Ureter (tissue), 1 donor: ENCODE measurements at places on chromosomes 4 and X.

- DNase-seq: no peak
Observed at GRCh38 chr4:185128272-185129119, 14.6 kb upstream of the SLC25A4 start.

DNA sequence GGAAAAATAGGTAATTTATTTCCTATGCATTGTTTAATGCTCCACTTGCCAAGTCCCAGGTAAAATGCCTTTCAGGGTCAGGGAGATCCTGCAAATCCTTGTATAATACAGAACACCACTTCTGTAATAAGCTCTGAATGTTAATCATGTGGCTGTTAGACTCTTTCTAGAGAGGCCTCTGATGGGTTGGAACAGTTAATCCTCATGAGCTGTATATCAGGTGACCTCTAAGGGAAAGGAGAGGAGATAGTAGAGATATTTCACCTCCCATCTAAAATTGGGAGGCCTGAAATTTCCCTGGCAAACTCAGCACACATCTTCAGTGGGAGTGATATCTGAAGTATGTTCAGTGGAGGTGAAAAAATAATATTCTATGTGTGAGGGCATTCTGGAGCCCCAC is 210.6 kb upstream of the WDFY3 start:
- DNase-seq: no peak

DNA sequence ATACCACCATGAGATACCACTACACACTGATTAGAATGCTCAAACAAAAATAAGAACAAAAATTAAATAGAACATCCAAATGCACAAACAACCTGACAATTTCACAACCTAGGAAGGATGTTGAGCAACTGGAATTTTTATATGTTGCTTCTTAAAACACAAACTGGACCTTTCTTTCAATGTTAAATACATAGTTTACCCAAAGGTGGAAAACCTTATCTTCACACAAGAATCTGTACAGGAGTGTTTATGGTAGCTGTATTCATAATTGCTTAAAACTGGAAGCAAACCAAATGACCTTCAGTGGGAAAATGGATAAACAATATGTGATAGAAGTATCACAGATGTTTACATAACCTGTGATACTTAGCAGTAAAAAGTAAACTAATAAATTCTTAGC is 573.8 kb downstream of the MAGEB5 start:
- DNase-seq: no peak

- DNase-seq: no peak
Observed at GRCh38 chr4:81601358-81601694, 129.6 kb upstream of the RASGEF1B start.

DNA sequence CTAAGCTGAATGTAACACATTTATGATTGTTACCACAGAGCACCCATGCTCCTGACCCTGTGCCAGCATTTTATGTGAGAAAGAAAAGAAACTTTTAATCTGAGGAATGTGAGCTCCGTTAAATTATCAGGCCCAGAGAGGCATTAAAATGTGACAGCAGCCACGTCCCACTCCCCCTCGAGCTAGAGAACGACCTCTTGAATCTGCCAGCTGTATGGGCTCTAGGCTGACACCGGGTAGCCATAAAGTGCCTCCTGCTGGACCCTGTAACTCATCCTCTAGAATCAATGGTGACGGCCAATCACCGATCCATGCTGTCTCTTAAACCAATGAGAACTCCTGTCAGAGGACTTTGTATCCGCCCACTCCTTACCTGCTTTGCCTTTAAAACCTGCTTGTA is 110.2 kb upstream of the ADRA2C start:
- no peak for DNase-seq

- no peak for DNase-seq
Observed at GRCh38 chr4:186021461-186022167, 47.3 kb upstream of the TLR3 start.

DNA sequence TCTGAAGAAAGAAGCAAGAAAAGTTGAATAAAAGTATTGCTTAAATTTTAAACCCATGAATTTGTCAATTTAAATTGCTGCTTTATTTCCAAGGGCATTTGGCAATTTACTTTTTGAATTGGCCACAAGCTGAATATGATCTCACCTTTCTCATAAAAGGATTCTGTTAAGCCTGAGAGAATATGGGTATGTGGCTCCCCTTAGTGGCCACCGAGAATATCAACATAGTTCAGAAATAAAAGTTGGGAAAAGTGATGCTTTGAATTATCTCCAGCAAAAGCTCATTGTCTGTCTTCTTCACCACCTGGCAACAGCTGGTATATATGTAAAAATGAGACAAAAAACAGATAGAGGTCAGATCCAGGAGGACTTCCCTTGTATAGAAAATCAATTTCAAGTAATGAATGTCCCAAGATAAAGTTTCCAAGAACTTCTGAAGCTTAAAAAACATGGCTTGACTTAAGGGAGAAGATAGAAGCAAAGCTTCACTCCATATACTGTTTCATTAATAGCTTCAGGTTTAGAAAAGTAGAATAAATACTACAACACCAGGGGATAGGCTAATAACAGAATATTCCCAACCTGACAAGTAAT is 290.7 kb upstream of the FAM241A start:
- no peak for DNase-seq

- no peak for DNase-seq
Observed at GRCh38 chr4:2042947-2043395, 16.2 kb upstream of the NAT8L start.

GRCh38 chr4:157701695-157701994 is 471.2 kb downstream of the GASK1B start:
- no peak for DNase-seq

- no peak for DNase-seq
Observed at GRCh38 chrX:7485061-7485460, 337.1 kb upstream of the PUDP start.
